ELF-1 (cell line): ENCODE measurements at places on chromosomes 7 and 10.
A peak's percentile ranks its signal among the peaks of the same experiment; 100 is the strongest.

GRCh38 chr10:113858541-113858940, 4.1 kb downstream of the NHLRC2 start:
- no peak for DNase-seq

- DNase-seq, result no peak
These were observed 116.1 kb upstream of the ZMIZ1 start for GRCh38 chr10:78952686-78953085.

- no peak for DNase-seq
These were observed at the start of gene SHOC2 for GRCh38 chr10:110919349-110919931. TSS of gene SHOC2 (plus strand) at chr10:110919604. CDS start at chr10:110964359, 44,755 bp downstream.

- no peak for DNase-seq
These were observed 6.7 kb upstream of the CREB5 start for GRCh38 chr7:28405662-28406061.

GRCh38 chr7:47688311-47689100, 106.6 kb upstream of the TNS3 start:
- peak; percentile 85 for DNase-seq

DNA sequence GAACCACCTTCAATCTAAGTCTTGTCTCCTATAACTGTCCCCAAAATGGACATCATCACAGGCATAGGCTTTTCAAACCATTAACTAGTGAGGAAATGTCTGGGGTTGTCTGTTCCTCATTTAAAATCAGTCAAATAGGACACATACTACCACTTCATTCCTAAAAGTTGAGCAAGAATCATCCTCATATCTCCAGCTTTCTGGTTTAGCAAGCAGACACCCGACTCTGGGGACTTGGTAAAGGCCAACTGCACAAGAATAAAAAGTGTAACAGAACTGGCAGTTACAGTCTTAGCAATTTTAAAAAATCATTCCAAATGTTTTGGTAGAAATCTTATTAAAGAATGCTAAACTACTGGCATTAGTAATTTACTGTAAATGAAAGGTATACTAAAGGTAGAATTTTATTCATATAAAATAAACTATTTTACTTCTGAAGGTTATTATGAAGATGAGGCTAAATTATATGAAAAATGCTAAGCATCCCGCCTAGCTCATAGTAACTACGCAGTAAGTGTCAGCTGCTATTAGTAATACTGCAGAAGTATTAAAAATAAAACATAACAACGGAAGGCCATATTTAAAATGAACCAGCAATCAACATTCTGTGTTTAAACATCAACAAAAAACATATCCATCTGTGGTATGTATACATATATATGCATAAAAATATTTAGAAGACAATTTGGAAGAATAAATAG, 60.8 kb downstream of the ZNF438 start:
- DNase-seq, result no peak
